ENCODE measurements at places on chromosomes 11 and 22. TPM values are rescaled to one million over a fixed set of nuclear protein-coding genes. Genes with fewer than 3 reads are reported as not detected.

Gene DESI1
- total RNA-seq: 9.0 TPM

Gene MMP1
- 655 TPM for total RNA-seq

Gene TMEM191B
- total RNA-seq: 0.65 TPM

Gene TREH
- not detected for total RNA-seq

Gene IL18
- total RNA-seq: 5.8 TPM

Gene MISFA
- total RNA-seq: 0.71 TPM

Gene ZNF70
- total RNA-seq: 2.6 TPM

Gene KRTAP5-11
- not detected for total RNA-seq

Gene MUC5AC
- not detected for total RNA-seq

Gene RFPL3
- total RNA-seq: not detected
